LHCN-M2 (cell line): ENCODE measurements at places on chromosomes 4 and X.

GRCh38 chrX:87265518-87265917 lies 252.1 kb upstream of the KLHL4 start:
- peak; percentile 0 for DNase-seq

DNA sequence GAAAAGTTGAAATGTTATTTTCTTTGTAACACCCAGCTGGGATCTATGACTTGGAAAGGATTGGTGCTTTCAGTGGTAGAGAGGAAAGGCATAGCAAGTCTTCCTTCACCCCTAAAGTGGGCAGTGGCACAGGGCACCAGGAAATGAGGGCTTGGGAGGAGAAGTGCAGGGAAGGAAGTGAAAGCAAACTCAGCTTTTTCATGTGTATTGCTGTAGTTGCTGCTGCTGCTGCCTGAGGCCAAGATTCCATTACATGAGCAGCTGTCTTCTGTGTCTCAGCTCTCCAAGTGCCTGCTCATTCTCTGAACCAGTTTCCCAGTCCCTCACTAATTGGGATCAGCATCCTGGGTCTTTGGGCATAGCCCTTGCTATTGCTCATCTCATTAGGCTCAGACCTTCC lies 2.6 kb downstream of the HCCS start:
- DNase-seq, result peak; percentile 38

DNA sequence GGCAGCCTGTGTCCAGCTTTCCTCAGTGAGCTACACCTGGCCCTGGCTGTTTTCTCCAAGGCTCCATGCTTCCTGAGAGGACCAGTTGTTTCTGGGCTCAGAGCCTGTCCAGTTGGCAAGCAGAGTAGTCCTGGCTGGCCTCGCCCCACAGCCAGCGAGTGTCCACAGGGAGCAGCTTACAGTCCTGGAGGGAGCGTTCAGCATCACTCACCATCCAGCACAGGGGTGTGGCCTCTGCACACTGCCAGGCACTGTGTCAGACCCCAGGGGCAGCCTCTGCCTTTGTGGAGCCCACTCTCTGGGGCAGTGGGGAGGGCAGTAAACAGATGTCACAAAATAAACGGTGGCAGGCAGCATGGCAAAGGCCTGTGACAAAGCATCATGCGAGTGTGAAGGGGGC lies 23.9 kb downstream of the EVC start:
- no peak for DNase-seq

DNA sequence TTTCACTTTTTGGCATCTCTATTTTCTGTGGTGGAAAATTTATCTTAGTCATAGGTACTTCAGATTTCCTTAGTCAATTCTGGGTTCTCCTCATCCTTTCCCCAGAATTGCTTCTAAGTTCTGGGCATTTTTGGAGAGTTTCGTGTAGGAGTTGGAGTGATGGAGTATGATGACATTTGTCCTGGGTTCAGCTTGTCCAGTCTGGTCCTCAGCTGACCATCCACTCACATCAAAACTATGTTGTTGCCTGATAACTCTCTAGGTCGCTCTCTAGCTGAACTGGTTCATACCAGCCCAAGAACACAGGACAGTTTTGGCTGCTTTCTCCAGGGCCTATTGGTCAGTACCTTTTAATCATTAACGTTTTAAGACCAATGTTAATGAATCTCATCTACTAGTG lies 13.2 kb downstream of the PTTG2 start:
- DNase-seq, result no peak

GRCh38 chr4:105399532-105400161 lies 74.2 kb downstream of the PPA2 start:
- DNase-seq, result peak; percentile 85
